ENCODE measurements at places on chromosomes 2 and 18.

DNA sequence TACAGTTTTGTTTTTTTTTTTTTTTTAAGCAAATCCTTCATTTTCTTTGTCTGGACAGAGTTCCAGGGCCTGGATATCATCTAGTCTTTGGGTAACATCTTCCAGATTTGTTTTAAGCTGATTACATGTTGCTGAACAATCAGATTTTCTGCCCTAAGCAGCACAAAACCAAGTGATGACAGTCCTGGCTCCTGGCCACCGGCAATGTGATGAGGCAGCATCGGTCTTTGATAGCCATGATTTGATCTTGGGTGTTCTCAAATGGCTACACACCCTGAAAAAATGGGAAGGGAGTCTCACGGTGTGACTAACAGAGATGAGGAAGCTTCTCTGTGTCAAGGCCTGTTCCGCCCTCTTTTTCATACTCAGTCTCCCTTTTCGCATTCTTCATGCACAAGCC lies 708.6 kb upstream of the ZEB2 start:
- DNase-seq = no peak

- DNase-seq = no peak
Observed at GRCh38 chr2:226999661-227000060, 163.8 kb downstream of the RHBDD1 start.

DNA sequence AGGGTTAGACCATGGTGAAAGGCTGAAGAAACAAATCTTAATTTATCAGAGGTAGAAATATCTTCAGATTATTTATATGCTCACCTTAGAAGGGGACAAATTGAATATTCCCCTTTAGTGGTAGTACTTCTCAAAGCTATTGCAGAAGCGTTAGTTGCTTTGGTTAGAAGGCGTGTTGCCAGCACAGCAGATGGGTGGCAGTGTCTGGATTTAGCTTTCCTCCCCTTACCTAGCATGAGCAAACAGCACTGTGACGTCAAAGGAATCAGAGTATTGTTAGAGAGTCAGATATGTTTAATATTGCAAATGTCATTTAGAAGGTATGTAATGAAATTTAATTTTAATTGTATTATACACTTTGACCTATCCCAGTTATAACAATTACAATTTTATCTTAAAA lies 27.2 kb upstream of the GALR1 start:
- no peak for DNase-seq

DNA sequence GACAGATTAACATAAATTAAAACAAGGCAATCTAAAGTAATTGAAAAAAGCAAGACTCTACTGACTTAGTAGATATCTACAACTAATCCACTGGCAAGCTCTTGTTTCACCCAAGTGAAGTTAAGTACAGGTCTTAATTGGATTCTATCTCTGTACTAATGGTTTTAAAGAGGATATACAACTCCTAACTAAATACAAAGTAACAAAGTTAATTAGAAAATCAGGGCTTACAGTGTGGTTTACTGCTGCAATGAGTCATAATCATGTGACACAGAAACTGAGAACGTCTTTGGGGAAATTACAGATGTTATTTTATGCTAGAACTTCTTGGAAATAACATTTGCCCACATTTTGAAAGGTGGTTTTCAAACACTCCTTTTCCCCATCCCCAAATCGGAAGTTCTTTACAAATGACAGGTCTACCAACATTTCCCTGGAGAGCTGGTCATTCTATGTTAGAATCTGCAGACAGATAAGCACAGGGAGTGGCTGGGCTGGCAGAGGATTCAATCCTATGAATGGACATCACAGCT lies 245.3 kb downstream of the STK39 start:
- no peak for DNase-seq

GRCh38 chr2:70420143-70420542 lies 118.3 kb upstream of the FAM136A start:
- no peak for DNase-seq

DNA sequence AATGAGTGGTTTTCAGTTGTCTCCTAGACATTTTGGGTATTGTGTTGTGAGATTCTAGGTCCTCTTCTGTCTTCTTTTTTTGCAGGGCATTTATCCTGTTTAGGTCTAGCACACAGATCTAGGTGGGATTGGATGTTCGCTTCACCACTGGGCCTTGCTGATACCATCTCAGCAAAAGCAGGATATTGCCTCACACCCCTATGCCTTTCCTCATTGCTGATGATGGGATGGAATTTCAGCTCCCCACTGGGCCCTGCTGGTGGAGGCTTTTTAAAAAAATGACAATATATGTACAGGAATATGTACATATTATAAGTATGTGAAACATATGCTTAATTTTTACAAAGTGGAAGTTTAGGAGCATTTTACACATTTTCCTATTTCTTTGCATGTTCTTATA lies 5.4 kb upstream of the TOGARAM2 start:
- no peak for DNase-seq

DNA sequence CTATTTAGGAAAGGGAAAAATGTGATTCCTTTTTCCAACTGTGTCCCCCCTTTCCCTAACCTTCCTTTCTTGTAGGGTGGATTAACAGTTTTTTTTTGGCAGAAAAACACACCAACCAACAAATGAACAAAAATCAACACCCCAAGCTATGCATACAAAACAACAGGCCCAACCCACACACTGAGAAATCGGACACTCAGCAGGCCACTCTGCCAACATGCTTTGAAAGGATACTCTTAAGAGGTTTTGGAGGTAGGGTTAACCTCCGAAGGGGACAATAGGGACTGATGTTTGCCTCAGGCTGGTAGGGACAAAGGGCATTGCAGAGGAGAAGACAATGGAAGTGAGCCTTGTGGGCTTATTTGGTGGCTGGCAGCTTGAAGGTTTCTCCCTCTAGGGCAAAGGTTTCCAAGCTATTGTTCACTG lies 33.1 kb upstream of the POLE4 start:
- DNase-seq = no peak

GRCh38 chr18:32057624-32058165 lies 34.0 kb upstream of the RNF138 start:
- DNase-seq = no peak

DNA sequence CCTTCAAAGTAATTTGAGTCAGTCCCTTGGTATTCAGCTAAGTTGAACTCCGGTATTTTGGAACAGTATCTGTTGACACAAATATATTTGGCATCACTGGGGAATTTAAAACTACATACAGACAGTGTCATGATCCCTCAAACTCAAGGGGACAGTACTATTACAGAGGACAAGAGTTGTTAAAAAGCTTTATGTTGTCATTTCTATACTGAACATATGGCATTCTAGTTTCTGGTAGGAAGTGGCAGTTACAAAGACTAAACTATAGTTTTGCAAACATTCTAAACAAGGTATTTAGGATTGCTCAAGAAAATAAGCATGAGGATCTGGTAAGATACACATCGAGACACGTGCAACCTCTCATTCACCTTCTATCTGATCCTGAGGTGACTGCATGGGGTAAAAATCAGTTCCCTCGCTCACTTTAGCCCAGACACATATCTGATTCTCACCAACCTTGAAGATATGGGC lies 16.6 kb upstream of the CCNYL1 start:
- DNase-seq = no peak

GRCh38 chr2:235002198-235003095 lies 50.6 kb downstream of the SH3BP4 start:
- no peak for DNase-seq

DNA sequence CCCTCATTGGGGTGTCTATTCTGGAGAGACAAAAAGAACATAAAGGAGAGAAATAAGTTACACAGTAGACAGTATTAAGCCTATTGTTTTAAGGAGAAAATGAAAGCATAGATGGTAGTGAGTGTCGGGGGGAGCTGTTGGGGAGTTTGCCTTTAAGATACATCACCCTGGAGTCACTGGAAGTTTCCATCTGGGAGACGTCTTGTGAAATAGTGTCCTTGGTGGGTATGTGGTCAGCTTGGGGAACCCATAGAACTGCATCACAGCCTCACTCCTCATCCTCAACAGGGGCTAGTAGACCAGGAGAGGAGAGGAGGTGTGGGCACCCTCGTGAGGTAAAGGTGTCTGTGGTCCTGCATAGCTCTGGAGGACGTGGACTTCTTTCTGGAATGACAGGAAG lies 60.6 kb downstream of the RNF144A start:
- no peak for DNase-seq

GRCh38 chr2:194946826-194947225 lies 710.2 kb upstream of the SLC39A10 start:
- no peak for DNase-seq

DNA sequence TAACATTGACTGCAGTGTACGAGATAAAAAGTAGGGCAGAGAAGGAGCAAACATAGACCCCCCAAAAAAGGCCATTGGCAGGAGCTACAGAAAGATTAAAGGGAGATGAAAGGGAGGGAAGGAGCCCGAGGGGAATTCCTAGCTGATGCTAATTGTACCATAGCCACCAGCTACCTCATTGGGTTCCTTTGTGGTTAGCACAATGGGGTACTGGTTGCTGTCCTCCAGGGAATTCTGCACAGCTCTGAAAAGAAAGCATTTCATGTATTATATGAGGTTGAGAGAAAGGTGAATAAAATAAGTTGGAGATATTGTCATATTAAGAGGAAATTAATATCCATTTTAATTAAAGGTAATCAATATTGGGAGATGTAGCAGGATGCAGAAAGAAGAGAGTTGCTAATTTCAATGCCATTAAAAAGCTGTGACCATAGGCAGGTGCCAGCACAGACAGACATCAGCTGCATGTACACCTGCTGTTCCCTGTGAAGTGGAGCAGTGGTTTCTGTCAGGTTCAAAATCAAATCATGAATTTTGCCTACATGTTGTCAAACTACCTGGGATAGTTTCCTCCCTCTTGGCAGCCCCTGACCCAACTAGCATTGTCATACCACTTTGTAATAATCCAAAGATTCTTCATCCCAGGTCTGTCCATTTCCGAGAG lies 185.4 kb upstream of the DLGAP1 start:
- DNase-seq = no peak

DNA sequence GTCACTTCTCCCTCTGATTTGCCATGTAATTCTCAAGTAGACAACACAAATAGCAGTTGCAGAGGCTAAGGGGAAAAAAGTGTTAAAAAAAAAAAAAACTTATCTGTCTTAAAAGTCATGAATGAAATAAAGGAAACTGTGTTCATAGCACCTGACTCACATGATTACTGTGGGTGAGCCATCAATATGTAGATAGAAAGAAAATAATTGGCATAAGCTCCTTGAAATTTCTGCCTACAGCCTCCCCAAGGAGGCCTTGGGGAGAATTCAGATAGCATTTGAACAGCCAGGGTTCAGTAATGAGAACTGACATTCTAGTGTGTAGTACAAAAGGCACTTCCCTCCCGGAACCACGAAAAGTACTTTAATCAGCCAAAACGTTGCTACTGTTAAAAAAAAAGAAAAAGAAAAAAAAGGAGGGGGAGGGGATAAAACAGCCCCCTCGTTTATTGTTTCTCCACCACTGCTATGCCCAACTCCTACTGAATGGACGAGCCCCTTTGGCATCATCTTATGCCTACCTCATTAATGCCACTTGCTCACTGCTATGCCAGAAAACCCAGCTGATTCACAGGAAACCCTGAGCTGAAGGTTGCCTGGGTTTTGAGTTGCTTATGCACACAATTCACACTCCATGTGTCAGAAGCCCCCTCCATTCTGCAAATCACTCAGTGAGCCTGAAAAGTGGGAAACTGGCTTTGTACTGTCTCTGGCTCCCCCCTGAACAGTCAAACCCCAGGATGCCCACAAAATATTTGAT lies 65.5 kb upstream of the KLF7 start:
- no peak for DNase-seq

GRCh38 chr2:189798312-189799029 lies 14.2 kb downstream of the PMS1 start:
- no peak for DNase-seq

GRCh38 chr18:48600456-48601090 lies 61.7 kb downstream of the CTIF start:
- no peak for DNase-seq

GRCh38 chr18:42530276-42530675 lies 575.2 kb downstream of the PIK3C3 start:
- DNase-seq = no peak

- no peak for DNase-seq
Observed at GRCh38 chr2:7270011-7270431, 352.8 kb downstream of the RNF144A start.

DNA sequence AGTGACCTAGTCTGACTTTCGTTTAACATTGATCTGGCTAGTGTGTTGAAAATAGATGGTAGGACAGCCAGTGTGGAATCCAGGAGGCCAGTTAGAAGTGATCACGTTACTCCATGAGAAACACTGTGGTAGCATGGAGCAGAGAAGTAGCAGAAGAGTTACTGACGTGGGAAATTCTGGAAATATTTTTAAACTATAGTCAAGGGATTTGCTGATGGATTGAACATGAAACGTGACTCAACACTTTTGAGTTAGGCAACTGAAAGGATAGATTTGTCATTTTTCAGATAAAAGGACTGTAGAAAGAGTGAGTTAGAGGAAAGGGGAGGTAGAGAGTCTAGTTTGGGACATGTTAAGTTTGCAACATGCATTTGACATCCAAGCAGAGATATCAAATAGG lies 130.4 kb downstream of the IRS1 start:
- no peak for DNase-seq

- no peak for DNase-seq
Observed at GRCh38 chr2:24147364-24147763, 24.1 kb downstream of the FAM228B start.

- DNase-seq = no peak
Observed at GRCh38 chr2:211449819-211450218, 893.4 kb downstream of the CPS1 start.

DNA sequence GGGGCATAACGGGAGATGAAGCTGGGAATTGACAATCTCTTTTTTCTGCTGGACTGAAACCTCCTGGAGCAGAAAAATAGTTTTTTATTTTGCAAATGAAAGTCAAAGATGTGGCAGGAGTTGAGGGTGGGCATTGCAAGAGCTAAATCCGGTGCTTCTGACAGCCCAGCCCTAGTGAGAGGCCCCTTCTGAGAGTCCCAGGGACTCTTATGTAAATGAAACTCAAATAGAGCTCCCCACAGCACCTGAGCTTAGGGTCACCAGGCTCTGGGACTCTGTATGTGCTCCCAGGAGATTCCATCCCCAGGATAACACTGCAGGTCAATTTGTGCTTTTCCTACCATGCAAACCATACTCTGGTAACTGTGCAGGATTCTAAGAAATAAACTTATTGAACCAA lies 192.8 kb downstream of the ANKRD30B start:
- DNase-seq = no peak

All from GM19239 (cell line).